ENCODE measurements at places on chromosomes 4 and X.

DNA sequence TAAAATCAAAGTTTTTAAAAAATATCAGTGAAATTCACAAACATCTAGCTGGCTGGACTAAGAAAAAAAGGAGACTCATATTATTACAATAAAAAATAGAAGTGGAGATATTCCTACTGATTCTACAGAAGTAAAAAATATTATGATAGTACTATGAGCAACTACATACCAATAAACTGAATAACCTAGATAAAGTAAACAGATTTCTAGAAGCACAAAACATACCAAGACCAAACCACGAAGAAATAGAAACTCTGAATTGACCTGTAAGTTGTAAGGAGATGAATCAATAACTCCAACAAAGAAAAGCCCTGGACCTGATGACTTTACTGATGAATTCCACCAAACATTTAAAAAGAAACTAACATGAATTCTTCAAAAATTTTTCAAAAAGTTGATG is 867.3 kb downstream of the PCDH18 start:
- no peak for DNase-seq

- no peak for DNase-seq
Measured at GRCh38 chrX:68746988-68747387, 81.8 kb upstream of the EFNB1 start.

DNA sequence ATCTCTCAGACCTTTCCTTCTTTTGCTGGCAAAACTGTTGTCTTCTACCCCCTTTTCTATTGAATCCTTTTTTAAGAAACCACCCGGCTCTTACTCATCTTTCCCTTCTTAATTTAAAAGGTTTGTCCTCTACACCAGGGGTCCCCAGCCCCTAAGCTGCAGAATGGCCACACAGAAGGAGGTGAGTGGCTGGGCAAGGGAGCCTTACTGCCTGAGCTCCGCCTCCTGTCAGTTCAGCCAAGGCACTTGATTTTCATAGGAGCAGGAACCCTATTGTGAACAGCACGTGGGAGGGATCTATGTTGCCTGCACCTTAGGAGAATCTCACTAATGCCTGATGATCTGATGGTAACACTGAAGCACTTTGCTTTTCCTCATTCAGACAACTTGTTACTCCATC is 726.3 kb upstream of the INTU start:
- DNase-seq, result no peak

GRCh38 chr4:112031712-112032328 is 113.4 kb upstream of the FAM241A start:
- peak; percentile 48 for DNase-seq

DNA sequence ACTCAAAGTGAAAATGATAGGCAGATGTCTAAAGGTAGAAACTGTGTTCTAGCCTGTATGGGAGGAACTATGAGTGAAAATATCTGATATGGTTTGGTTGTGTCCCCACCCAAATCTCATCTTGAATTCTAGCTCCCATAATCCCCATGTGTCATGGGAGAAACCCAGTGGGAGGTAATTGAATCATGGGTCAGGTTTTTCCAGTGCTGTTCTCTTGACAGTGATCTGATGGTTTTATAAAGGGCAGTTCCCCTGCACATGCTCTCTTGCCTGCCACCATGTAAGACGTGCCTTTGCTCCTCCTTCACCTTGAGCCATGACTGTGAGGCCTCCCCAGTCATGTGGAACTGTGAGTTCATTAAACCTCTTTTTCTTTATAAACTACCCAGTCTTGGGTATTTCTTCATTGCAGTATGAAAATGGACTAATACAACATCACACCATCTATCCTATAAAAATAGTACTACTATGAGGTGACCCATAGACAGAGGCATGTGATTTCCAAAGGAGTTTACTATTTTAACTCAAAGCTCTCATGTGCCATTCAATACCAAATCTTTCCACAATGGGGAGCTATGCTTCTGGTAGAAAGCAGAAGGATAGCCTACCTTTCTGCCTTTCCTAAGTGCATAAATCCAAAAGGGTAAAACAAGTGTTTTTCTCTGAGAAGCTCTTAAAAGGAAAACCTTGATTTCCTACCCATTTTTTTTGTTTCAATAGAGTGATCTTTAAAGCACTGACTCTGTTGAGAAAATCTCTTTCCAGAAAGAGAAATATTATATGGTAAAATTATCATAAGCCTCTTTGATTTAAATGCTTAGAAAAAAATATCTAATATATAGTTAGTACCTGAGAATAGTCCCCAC is 38.8 kb downstream of the SEC31A start:
- DNase-seq, result no peak
